ENCODE measurements at places on chromosomes 3 and 15. TPM values are rescaled to one million over a fixed set of nuclear protein-coding genes. Genes with fewer than 3 reads are reported as not detected.

DNA sequence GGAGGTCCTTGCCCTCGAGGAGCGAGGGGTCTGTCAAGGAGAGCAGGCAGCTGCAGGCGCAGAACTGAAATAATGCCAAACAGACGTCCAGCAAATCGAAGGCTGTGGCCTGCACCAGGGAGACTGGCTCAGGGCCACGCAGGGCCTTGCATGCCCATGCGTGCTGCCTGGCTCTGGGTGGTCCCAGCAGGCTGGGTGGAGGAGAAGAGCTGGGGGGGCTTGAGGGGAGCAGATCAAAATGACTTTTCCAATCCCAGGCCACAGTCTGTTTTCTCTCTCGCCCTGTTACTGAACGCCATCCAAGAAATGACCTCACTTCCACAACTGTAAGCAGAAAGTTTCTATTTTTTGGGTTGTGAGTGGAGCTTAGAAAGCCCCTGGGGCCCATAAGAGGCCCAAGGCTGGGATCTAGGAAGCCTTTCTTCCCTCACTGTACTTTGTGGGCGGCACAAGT, 96.9 kb upstream of the RPL32 start:
- no peak for ATAC-seq

GRCh38 chr3:56693750-56694149, 10.7 kb upstream of the TASOR start:
- ATAC-seq = no peak

DNA sequence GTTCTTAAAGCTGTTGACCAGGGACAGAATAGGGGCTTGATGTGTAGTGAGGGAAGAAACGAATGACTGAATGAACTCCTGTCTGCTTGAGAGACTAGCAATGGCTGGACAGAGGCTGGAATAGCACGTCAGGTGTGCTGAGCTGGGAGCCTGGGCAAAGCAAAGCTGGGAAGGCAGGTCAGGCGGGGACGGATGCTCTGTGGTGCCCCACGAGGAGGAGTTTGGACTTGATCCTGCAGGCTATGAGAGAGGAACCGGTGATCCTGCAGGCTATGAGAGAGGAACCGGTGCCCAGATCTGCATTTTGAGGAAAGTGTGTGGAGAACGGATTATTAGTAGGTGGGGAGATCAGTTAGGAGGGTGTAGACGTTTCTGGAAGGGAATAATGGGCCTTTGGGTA, 31.3 kb upstream of the PSTPIP1 start:
- no peak for ATAC-seq

- ATAC-seq = no peak
These were observed 256.3 kb upstream of the EOMES start for GRCh38 chr3:27978440-27978839.

DNA sequence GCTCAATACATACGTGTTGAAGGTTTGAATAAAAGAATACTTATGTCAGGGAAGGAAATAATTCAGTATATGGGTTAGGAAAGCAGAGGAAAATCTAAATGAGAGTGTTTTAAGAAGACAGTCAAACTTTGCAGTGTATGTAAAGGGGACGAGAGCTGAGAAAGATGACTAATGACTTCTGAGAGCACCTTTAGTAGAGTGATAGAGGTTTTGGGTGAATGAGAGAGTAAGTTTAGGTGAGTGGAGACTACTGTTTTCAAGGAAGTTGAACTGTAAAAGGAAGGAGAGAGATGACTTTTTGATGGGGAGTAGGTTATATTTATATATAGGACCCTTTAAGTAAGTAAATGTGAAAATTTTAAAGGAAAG, 9.4 kb downstream of the TBC1D23 start:
- peak; percentile 92 for ATAC-seq

- ATAC-seq = no peak
These were observed 47.2 kb upstream of the KPNA4 start for GRCh38 chr3:160612386-160613075.

DNA sequence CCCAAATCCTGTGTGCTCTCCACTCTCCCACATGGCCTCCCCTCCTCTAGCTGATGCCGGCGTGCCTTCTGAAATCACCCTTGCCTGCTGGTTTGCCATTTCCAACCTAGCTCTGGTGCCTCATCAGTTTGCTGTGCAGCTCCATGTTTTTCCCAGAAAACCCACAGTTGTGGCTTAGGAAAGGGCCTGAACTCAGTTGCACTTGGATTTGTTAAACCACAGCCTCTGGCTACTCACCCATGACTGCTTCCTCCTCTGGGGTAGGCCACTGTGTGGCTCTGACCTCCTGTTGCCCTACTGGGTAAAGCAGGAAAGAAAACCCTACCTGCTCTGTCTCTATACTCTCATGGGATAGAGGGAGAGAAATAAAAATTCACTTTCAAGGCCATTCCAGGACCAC, 97.3 kb downstream of the DAPK2 start:
- ATAC-seq = no peak

GRCh38 chr15:96583671-96584070, 253.2 kb downstream of the NR2F2 start:
- ATAC-seq = no peak

GRCh38 chr15:73866881-73867410, 6.4 kb upstream of the TBC1D21 start:
- ATAC-seq = no peak

DNA sequence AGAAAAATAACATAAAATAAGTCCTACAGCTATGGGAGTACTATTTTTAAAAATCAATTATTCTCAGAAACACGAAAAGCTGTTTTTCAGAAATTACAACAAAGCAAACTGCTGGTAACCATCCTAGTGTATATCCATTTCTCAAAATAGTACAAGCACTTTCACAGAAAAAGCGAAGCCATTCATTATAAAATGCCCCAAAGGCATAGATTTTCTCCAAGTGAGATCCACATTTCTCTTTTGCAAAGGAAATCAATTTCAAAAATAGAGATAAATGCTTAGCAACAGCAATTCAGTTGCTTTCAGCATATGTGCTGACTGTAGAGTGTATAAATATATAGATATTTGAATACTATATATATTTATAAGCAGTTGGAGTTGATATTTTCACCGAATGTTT, 1266.3 kb downstream of the SI start:
- ATAC-seq = no peak

DNA sequence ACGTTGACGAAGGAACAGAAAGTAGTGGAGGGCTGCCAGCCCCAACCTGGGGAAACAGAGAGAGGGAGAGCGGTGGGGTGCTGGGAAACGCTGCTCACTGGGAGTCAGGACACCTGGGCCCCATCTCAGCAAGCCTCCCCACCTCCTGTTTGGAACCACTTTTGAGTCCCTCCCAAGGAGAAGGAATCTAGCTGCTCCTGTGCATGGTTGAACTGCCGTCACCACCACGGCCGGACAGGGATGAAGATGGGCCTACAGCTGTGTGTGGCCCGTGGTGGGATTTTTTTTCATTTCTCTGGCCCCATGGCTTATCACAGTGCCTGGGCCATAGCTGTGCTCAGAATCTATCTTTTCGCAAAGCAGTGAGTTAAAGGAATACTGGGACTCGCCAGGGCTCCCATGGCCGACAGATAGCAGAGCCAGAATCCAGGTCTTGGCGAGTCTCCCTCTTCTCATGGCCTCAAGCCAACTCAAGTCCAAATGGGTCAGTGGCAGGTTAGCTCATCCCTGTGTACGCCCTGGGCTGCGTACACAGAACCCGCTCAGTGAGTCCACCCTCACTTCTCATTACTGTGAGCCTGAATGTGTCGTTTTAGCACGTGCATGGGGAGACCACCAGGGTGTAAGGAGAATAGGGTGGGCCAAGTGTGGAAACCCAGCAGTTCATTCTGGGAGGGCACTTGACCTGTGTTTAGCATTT, 271.2 kb downstream of the FAM43A start:
- ATAC-seq = no peak

DNA sequence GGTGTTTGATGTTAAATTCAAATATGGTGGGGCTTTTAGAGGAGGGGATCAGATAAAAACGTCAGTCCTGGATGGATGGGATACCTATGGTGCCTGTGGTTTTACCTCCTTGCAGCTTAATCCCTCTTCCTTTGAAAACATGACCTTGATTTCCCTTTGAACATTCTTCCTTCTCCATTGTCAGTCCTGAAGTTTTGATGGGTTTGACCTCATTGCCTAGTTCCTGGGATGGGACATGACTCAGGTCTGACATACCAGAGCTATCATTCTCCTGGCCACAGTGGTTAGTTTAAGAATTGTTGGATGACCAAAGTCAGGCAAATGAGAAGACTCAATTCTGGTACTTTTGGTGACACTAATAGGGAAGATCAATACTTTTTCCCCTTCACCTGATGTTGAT, 87.2 kb downstream of the PRICKLE2 start:
- no peak for ATAC-seq

GRCh38 chr15:47548231-47548630, 169.1 kb upstream of the SEMA6D start:
- no peak for ATAC-seq

GRCh38 chr3:38376098-38376816, 29.7 kb downstream of the XYLB start:
- ATAC-seq = no peak

DNA sequence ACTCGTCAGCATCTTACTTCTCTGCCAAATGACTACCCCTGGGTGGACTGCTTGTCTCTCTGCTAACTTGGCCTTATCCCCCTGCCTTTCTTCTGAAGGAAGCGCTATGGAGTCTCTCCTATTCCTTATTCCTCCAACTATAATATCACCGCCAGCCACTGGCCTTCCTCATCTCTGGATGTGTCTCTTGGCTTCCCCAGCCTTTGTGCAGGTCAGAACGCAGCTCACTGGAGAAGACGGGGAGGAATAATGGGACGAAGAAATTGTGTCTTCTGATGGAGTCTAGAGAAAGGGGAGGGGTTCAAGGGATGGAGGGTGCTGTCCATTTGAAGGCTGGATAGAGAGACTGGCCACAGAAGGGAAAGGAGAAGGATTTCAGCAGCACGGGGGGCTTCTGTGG, 16.9 kb downstream of the ITGA11 start:
- no peak for ATAC-seq

GRCh38 chr3:100777271-100777670, 68.0 kb downstream of the TFG start:
- ATAC-seq = no peak

DNA sequence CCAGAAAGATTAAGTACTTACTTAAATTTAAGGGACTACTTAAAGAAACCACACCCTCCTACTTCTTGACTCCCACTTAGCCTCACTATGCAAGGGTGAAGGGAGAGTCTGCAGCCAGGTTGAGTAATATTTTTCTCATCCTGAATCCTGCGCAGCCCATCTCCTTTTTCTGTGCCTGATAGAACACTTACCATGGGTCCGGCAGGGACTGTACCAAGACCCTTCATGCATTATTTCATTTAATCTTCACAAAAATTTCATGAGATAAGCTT, 562.6 kb upstream of the CFAP20DC start:
- no peak for ATAC-seq

DNA sequence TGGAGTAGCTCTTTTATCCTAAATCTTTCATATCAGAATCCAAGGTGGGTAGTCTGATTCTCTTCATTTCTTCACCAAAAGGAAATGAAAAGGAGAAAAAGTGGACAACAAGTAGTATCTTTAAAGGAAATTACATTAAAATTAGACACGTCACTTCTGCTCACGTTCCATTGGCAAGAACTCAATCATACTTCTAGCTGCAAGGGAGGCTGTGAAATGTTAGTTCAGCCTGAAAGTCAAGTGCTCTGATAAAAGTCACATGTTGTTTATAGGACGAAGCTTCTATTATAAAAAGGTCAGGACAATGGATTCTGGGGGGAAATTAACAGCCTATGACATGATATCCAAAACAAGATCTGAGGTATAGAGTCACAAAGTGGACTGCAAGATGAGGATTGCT, 164.6 kb upstream of the MCTP2 start:
- no peak for ATAC-seq

DNA sequence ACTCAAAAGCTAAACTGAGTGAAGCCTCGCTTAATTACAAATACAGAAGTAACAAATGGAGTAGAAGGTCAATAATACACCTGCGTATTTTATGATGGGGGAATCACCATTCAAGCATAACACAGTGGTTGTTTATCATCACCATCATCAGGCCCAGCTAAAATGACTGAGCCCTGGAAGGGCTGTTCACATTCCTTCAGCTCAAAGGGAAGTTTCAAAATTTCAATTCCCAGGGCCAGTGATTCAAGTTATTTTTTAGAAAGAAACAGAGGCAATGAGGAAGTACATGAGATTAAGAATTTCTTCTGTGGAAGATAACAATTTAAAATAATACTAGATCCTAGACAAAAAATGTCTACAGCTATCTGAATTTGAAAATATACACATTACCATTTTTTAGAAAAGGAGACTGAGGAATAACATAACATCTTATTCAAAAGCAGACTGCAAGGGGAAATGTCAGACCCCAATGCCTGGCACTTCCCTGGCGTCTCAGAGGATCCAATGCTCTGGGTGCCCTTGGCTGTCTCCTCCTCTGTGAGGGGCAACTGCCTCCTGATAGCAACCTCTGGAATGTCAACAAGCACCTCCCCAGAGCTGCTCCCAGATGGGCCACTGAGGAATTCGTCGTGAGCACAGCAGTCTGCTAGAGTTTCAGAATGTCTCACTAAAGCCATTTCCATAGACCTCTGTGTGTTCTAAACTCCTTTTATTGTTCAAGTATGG, 22.8 kb downstream of the EHD4 start:
- no peak for ATAC-seq

DNA sequence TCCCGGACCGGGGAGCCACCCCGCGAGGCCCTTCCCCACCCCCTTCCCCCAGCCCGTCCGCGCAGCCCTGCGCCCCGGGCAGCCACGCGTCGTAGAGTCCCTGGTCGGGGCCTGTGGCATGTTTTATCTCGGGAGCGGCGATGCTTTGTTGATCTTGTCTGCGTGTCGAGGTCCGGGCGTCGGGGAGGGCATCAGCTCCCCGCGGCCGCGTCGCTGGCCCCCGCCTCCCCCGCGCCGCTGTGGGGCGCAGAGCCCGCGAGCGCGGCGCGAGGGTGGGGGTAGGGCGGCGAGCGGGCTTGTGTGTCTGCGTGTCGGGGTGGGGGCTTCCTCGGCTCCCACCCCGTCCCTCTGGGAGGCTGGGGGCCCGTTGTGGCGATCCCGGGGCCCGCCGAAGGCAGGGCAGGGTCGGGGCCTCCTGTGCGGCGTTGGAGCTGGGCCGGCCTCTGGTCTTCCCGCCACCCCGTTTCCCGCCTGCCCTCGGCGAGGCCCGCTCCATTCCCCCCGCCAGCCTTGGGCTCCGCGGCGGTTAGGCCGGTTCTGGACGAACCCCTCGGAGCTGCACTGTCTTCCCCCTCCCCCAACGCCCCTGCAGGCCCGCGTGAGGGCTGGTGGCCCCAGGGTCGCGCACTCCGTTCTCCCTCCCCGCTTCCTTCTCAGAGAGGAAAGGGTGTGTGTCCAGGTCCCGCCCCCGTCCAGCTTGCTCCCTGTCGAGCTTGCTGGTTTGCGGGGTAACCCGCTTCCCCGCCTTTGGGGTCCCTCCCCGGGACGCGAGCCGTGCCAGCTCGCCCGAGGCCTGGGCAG, 695 bp downstream of the GMPS start:
- peak; percentile 20 for ATAC-seq

GRCh38 chr15:38609097-38609738, 44.6 kb upstream of the RASGRP1 start:
- no peak for ATAC-seq

GRCh38 chr3:171379281-171379680, 80.9 kb downstream of the TNIK start:
- no peak for ATAC-seq

FAM107A gene
- total RNA-seq = not detected

DISP2 gene
- 1.6 TPM for total RNA-seq

HRG gene
- not detected for total RNA-seq

STARD9 gene
- 9.5 TPM for total RNA-seq

GPR62 gene
- total RNA-seq = not detected

ANKRD34C gene
- not detected for total RNA-seq

TIGIT gene
- total RNA-seq = 21.5 TPM

PGBD4 gene
- 2.8 TPM for total RNA-seq

SERPINI2 gene
- not detected for total RNA-seq

LYZL4 gene
- total RNA-seq = not detected

TRPM1 gene
- total RNA-seq = not detected

C3orf38 gene
- 33.3 TPM for total RNA-seq

GHRL gene
- total RNA-seq = 0.58 TPM
